Naive thymus-derived CD8-positive, alpha-beta T cell (primary cell): ENCODE measurements at places on chromosomes 12 and 14.
A peak's percentile ranks its signal among the peaks of the same experiment; 100 is the strongest.

- H3K4me1 ChIP-seq = no peaks in the 10 kb centered on the region
- H3K36me3 ChIP-seq = no peaks in the 10 kb centered on the region
- H3K27ac ChIP-seq = no peak overlapping the region
- no peak for DNase-seq
Observed at GRCh38 chr12:22576473-22576872, 32.1 kb upstream of the C2CD5 start.

GRCh38 chr14:33842299-33842698 is 108.6 kb downstream of the EGLN3 start:
- DNase-seq = no peak
- no peaks in the 10 kb centered on the region for H3K36me3 ChIP-seq
- no peak overlapping the region for H3K27ac ChIP-seq
- no peaks in the 10 kb centered on the region for H3K27me3 ChIP-seq

- DNase-seq = no peak
- H3K4me3 ChIP-seq = no peak overlapping the region
- no peak overlapping the region for H3K27ac ChIP-seq
Observed at GRCh38 chr12:18998343-18999261, 130.9 kb upstream of the PLEKHA5 start.

DNA sequence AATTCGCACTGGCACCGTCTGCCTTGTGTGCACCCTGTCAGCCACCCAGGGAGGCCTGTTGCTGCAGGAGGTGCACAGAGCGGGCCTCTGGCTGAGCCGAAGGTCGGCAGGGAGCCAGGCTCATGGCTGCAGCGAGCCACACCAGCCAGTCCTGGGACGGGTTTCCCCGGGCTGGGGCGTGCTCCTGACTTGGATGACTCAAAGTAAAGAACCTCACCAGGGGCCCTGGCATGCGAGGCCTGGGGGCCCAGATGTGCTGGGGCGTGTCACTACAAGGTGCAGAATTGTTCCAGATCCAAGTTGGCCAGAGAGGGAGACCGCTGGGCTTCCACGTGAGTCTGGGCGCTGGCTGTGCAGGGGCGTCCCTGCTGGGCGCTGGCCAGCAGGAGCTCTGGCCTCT is 34.5 kb downstream of the FBRSL1 start:
- no peak for DNase-seq
- H3K4me3 ChIP-seq = no peak overlapping the region
- H3K27ac ChIP-seq = no peak overlapping the region

GRCh38 chr12:2320841-2321240 is 268.1 kb downstream of the CACNA1C start:
- no peaks in the 10 kb centered on the region for H3K36me3 ChIP-seq
- H3K27me3 ChIP-seq = peaks cover 12% of the 10 kb centered on the region
- no peak for DNase-seq
- H3K27ac ChIP-seq = no peak overlapping the region
- no peaks in the 10 kb centered on the region for H3K4me1 ChIP-seq

DNA sequence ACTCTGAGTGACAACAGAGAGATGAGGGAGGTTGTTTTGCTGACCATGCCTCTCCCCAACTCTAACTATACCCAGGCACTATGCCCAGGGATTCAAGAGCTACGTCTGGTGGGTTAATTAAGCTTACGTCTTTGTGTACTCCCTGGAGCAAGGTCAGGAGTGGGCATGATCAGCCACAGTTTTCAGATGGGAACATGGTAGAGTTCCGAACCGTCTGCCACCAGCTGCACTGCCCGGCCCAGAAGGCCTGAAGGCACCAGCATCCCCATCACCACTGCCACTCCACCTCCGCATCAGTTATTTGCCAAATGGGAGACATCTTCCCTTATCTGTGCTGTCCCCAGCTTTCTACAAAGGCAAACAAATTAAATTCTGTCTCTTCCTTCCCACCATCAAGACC is 11.1 kb upstream of the GPX2 start:
- peaks cover 29% of the 10 kb centered on the region for H3K4me1 ChIP-seq
- H3K36me3 ChIP-seq = no peaks in the 10 kb centered on the region
- H3K27ac ChIP-seq = no peak overlapping the region
- peak overlapping the region; percentile 48 for H3K4me3 ChIP-seq
- H3K27me3 ChIP-seq = no peaks in the 10 kb centered on the region
- no peak for DNase-seq

- no peaks in the 10 kb centered on the region for H3K4me1 ChIP-seq
- H3K4me3 ChIP-seq = no peak overlapping the region
- no peak for DNase-seq
- H3K27me3 ChIP-seq = peaks cover 31% of the 10 kb centered on the region
- H3K27ac ChIP-seq = no peak overlapping the region
Observed at GRCh38 chr12:15782667-15783066, 6.5 kb downstream of the EPS8 start.

DNA sequence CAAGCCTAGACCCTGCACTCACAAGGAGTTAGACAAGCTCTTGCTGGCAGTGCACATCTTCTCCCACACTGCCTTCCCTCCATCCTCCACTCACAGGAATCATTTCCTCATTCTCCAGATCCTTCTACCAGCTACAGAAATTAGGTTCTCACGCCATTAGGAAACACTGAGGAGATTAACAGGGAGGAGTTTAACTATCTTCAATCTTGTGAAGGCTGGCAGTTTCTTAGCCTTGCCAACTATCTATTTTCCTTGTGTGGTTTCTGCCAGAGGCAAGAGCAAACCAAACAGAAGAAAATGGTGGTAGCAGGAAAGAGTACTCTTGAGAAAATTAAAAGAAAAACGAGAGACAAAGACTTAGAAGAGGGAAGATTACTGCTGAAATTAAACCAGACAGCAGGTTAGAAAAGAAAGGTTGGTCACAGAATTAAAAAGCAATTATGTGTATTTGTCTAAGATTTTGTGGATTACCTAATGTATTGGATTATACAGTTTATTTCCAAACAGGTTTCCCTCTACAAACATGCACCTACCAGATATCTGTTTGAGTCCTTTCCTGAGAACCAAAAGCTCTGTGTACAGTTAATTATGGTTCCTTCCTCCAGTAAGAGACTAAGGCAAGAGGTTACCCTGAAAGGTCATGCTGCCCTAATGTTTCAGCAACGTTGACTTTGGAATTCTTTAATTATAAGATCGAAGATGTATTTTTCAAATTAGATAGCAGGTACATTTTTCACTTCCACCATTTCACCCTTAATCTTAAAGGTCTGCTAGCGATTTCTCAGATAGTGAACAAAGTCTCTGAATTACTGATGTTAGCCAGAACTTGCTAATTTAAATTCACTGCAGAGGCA is 5.0 kb downstream of the RERG start:
- peaks cover 2% of the 10 kb centered on the region for H3K4me1 ChIP-seq
- H3K27ac ChIP-seq = no peak overlapping the region
- peaks cover 15% of the 10 kb centered on the region for H3K27me3 ChIP-seq
- H3K36me3 ChIP-seq = no peaks in the 10 kb centered on the region
- DNase-seq = no peak
- H3K4me3 ChIP-seq = no peak overlapping the region

GRCh38 chr12:517538-517937 is 57.8 kb downstream of the B4GALNT3 start:
- H3K27ac ChIP-seq = no peak overlapping the region
- H3K4me3 ChIP-seq = no peak overlapping the region
- H3K4me1 ChIP-seq = no peaks in the 10 kb centered on the region
- peaks cover 9% of the 10 kb centered on the region for H3K27me3 ChIP-seq
- no peaks in the 10 kb centered on the region for H3K36me3 ChIP-seq

DNA sequence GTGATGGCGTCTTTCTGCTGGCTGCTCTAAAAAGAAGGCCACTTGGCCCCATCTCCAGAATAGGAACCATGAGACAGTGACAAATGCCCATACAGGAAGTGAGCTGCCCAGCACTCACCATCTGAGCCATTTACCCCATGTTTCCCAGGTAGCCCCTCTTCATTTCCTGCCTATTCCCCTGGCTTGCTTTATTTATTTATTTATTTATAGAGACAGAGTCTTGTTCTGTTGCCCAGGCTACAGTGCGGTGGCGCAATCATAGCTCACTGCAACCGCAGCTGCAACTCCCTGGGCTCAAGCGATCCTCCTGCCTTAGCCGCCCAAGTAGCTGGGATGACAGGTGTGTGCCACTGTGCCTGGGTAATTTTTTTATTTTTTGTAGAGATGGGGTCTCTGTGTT is 71.2 kb downstream of the RIN3 start:
- peaks cover 96% of the 10 kb centered on the region for H3K4me1 ChIP-seq
- no peak for DNase-seq
- peak overlapping the region; percentile 78 for H3K4me3 ChIP-seq
- peak overlapping the region; percentile 92 for H3K27ac ChIP-seq
- H3K27me3 ChIP-seq = no peaks in the 10 kb centered on the region
- no peaks in the 10 kb centered on the region for H3K36me3 ChIP-seq

GRCh38 chr12:110062241-110062640 is 13.9 kb upstream of the C12orf76 start:
- DNase-seq = no peak
- no peaks in the 10 kb centered on the region for H3K36me3 ChIP-seq
- no peak overlapping the region for H3K4me3 ChIP-seq
- no peaks in the 10 kb centered on the region for H3K27me3 ChIP-seq
- no peak overlapping the region for H3K27ac ChIP-seq
- no peaks in the 10 kb centered on the region for H3K4me1 ChIP-seq

DNA sequence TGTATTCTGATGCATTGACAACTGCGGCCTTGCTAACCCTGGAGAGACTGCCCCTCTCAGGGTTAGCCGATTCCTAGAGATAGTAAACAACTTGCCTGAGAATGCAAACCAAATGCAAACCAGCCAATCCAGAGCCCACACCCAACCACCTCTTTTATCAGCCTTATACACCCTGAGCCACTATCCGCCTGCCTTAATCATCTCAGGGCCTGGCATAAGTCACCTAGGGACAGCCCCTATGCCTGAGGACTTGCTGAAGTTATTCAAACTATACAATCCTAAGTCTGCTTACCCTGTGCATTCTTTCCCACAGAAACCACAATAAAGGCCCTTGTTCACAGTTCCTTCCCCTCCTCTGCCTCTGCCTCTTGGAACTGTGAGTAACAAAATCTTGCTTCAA is 177.2 kb downstream of the KCNA5 start:
- no peaks in the 10 kb centered on the region for H3K36me3 ChIP-seq
- DNase-seq = peak; percentile 4
- H3K4me3 ChIP-seq = no peak overlapping the region
- H3K27ac ChIP-seq = no peak overlapping the region
- H3K4me1 ChIP-seq = peaks cover 8% of the 10 kb centered on the region
- no peaks in the 10 kb centered on the region for H3K27me3 ChIP-seq

DNA sequence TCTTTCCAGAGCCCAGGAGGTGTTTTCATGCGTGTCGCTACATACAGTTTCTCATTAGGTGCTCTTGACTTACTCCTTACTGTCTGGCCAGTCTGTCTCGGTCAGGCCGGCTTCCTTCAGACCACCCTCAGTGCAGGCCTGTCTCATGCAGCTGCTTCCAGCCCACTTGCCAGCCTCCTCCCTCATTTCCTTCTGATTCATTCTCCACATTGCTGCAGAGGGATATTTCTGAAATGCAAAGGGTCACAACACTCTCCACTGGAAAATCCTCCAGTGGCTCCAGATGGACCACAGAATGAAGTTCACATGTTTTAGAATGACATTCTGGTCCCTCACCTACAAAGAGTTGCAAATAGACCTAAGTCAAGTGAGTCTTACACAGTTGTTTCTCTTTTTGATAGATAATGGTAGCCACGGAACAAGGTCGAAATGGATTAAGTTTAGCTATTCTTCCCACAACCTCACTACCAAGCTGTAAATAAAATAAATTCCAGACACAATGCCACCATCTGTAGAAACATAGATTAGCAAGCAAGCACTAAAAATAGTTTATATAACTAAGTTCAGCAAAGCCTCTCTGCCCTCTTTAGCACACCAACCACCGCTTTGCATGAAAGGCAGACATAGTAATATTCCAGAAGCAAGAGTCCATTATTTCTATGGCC is 146.9 kb downstream of the ESR2 start:
- H3K4me3 ChIP-seq = no peak overlapping the region
- peaks cover 80% of the 10 kb centered on the region for H3K36me3 ChIP-seq
- no peaks in the 10 kb centered on the region for H3K27me3 ChIP-seq
- no peak for DNase-seq
- no peaks in the 10 kb centered on the region for H3K4me1 ChIP-seq
- H3K27ac ChIP-seq = no peak overlapping the region

DNA sequence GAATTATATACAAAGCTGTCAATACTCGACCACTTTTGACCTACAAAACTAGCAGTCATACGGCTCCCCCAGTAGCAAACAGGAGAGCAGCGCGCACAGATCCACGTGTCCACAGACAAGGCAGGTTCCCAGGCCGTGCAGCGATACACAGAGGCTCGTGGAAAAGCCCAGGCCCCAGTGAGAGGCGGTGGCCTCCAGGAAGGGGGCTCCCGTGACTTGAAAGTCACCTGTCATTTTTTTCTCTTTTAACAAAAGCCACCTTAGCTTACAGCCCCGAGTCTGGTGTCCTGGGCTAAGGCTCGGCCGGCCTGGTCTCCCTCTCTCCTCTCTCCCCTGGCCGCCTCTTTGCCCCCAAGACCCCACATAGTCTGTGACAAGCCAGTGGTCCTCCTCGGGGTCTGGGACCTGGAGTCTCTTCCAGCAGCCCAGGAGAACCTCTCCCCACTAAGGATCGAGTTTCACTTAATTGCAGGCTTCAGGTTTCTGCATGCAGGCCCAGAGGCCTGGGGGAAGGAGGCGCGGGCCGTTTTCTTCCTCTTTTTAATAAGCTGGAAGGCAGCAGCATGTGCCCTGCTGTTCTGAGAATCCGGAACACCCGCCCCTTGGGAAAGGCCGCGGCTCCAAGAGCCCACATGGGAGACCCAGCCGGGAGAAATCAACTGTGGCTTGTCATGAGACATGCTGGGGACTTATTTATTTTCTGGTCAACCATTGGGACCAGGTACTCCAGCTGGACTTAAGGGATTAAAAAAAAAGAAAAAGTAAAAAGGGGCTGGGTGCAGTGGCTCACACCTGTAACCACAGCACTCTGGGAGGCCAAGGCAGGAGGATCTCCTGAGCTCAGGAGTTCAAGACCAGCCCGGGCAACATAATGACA is 15.9 kb downstream of the NCOR2 start:
- peak overlapping the region; percentile 20 for H3K4me3 ChIP-seq
- no peak for DNase-seq
- H3K36me3 ChIP-seq = peaks cover 4% of the 10 kb centered on the region
- no peaks in the 10 kb centered on the region for H3K27me3 ChIP-seq

GRCh38 chr12:51339750-51340149 is 6.7 kb downstream of the CELA1 start:
- no peaks in the 10 kb centered on the region for H3K36me3 ChIP-seq
- no peak overlapping the region for H3K4me3 ChIP-seq
- peaks cover 36% of the 10 kb centered on the region for H3K4me1 ChIP-seq
- no peaks in the 10 kb centered on the region for H3K27me3 ChIP-seq
- no peak for DNase-seq

- no peaks in the 10 kb centered on the region for H3K4me1 ChIP-seq
- H3K27ac ChIP-seq = no peak overlapping the region
- H3K36me3 ChIP-seq = no peaks in the 10 kb centered on the region
- no peaks in the 10 kb centered on the region for H3K27me3 ChIP-seq
- no peak for DNase-seq
- no peak overlapping the region for H3K4me3 ChIP-seq
Observed at GRCh38 chr14:62329427-62329826, 567.2 kb downstream of the SNAPC1 start.

- H3K4me1 ChIP-seq = no peaks in the 10 kb centered on the region
- no peak for DNase-seq
- H3K27me3 ChIP-seq = no peaks in the 10 kb centered on the region
- H3K36me3 ChIP-seq = no peaks in the 10 kb centered on the region
- H3K27ac ChIP-seq = peak overlapping the region; percentile 3
- H3K4me3 ChIP-seq = no peak overlapping the region
Observed at GRCh38 chr14:89658977-89659670, 242.1 kb upstream of the FOXN3 start.
